Neural crest cell (in vitro differentiated cells): ENCODE measurements at places on chromosomes 12 and 14.
A peak's percentile ranks its signal among the peaks of the same experiment; 100 is the strongest.

- H3K4me1 ChIP-seq, result peaks cover 17% of the 10 kb centered on the region
- H3K4me3 ChIP-seq, result peak overlapping the region; percentile 18
- H3K36me3 ChIP-seq, result no peaks in the 10 kb centered on the region
- no peaks in the 10 kb centered on the region for H3K27me3 ChIP-seq
Measured at GRCh38 chr12:56518570-56518969, 3.0 kb upstream of the RBMS2 start.

- H3K4me3 ChIP-seq, result no peak overlapping the region
- H3K27ac ChIP-seq, result no peak overlapping the region
- DNase-seq, result no peak
- peaks cover 4% of the 10 kb centered on the region for H3K4me1 ChIP-seq
- peaks cover 4% of the 10 kb centered on the region for H3K36me3 ChIP-seq
Measured at GRCh38 chr14:67564236-67564635, 31.1 kb downstream of the PLEKHH1 start.

GRCh38 chr12:98763656-98764055 is 118.6 kb downstream of the APAF1 start:
- H3K27me3 ChIP-seq, result no peaks in the 10 kb centered on the region
- peaks cover 4% of the 10 kb centered on the region for H3K4me1 ChIP-seq
- H3K4me3 ChIP-seq, result no peak overlapping the region
- no peak overlapping the region for H3K27ac ChIP-seq
- no peak for DNase-seq

GRCh38 chr14:31411218-31411727 is 9.1 kb downstream of the HEATR5A start:
- H3K4me3 ChIP-seq, result no peak overlapping the region
- H3K27me3 ChIP-seq, result no peaks in the 10 kb centered on the region
- no peaks in the 10 kb centered on the region for H3K36me3 ChIP-seq
- no peak for DNase-seq
- peaks cover 22% of the 10 kb centered on the region for H3K4me1 ChIP-seq
- no peak overlapping the region for H3K27ac ChIP-seq
